CD8-positive, alpha-beta T cell (primary cell): ENCODE measurements at places on chromosomes 7 and 10.

DNA sequence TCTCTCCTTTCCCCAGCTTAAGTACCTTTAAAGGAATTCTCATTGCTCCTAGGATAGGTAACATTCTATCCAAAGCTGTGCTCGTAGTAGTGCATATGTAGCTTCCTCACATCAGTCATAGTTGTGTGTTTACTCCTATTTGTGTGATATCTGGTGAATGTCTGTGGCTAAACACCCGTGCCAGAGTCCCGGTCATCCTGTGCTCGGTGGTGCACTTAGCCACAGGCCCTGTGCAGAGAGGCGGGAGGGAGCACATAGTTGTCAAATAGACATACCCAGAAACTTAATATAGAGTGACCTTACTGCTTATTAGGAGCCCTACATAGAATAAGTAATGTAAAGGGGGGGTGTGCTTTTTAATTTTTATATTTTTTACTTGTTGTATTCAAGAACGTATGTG is 76.6 kb downstream of the RBM33 start:
- no peak for DNase-seq

DNA sequence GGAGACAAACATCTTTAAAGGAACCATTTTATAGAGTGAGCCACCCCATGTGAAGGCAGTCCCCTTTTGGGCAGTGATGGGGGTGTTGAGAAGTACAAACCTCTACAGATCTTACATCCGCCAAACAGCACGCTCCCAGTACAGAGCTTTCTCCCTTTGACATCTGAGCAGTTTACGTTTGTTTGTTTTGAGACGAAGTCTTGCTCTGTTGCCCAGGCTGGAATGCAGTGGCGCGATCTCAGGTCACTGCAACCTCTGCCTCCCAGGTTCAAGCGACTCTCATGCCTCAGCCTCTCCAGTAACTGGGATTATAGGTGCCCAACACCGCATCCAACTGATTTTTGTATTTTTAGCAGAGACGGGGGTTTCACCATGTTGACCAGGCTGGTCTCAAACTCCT is 128.9 kb downstream of the CCDC3 start:
- no peak for DNase-seq

- DNase-seq: no peak
These were observed 126.0 kb downstream of the STRA8 start for GRCh38 chr7:135359615-135360014.

DNA sequence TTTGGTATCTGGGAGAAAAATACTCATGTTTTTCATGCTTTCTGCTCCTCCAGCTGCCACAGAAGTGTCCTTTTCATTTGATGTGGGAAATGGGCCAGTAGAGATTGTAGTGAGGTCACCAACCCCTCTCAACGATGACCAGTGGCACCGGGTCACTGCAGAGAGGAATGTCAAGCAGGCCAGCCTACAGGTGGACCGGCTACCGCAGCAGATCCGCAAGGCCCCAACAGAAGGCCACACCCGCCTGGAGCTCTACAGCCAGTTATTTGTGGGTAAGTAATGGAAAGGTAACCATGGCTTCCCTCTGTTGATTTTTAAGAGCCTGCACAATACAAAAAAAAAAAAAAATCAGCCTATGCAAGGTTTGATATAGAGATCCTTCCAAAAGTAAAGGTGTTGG is 443.1 kb upstream of the C7orf33 start:
- DNase-seq: no peak

GRCh38 chr7:27235387-27236311 is 7.0 kb upstream of the EVX1 start:
- no peak for DNase-seq

GRCh38 chr10:132397671-132398565 is 918 bp downstream of the PWWP2B start:
- no peak for DNase-seq

GRCh38 chr10:78764846-78765430 is 303.8 kb upstream of the ZMIZ1 start:
- DNase-seq: no peak

DNA sequence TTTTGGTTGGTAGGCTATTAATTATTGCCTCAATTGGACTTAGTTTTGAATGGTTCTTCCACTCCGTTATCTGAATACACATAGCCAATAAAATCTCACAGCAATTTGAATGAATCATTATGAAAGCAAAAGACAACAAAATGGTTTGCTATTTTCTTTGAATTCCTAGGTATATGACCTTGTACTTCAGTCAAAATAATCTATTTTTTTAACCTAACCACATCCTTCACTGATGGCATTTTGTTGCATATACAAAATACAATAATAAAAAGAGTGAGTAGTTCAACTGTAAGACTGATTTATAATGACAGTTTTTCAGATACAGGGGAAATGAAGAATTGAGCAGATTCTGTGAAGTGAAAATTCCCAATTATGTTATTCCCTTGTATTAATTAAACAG is 433.1 kb downstream of the HTR7 start:
- DNase-seq: no peak

- no peak for DNase-seq
These were observed 68.9 kb downstream of the COL13A1 start for GRCh38 chr10:69870591-69870990.

GRCh38 chr7:12930534-12930933 is 243.1 kb downstream of the ARL4A start:
- DNase-seq: no peak

GRCh38 chr10:66654861-66655260 is 271.0 kb upstream of the LRRTM3 start:
- no peak for DNase-seq

DNA sequence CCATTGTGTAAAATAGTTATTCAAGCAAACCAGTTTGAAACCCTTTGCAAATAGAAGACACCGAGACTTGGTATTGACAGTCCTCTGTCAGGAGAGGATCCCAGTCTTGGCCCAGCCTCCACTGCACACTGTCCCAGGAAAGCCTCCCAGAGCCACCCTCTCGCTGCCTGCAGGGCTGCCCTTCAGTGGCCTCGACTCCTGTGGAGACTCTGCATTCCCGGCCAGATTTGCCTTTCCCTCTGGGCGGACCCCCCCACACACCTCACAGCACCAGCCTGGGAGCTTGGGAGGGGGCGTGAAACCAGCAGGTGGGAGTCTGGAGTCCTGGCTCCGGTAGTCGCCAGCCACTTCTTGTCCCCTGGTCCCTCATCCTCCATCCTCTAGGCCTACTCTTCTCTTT is 48.7 kb downstream of the GRK5 start:
- DNase-seq: no peak

GRCh38 chr7:44173911-44174693 is 15.1 kb downstream of the GCK start:
- DNase-seq: no peak

GRCh38 chr10:28545967-28546644 is 13.2 kb downstream of the WAC start:
- DNase-seq: no peak

GRCh38 chr10:59362144-59362958 is at the start of gene FAM13C:
Gene FAM13C (minus strand): TSS chr10:59362549. CDS start chr10:59362460, 89 bp downstream.
- DNase-seq: no peak

DNA sequence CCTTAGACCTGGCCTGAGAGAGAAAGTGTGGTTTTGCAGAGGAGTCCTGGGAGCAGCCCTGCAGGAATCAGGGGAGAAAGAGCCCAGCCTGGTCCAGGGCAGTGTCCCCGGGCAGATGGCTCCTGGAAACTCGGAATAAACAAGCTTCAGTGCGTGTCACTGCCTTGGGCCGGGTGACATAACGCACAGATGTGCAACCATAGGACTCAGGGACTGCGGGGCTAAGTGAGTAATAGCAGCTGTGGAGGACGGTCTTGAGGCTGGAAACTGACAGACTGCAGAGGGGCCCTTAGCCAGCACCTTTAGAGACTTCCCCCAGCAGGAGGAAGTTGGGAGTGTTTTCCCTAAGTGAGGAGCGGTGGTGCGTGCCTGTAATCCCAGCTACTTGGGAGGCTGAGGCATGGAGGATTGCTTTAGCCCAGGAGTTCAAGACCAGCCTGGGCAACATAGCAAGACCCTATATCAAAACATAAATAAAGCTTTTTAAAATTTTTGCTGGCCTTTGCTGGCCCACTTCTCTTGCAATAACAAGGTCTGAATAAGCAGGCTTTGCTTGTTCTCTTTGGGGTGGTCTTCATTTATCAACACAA is 5.3 kb upstream of the CLIP2 start:
- DNase-seq: no peak

- DNase-seq: peak; percentile 89
These were observed at the start of gene ZNF680 for GRCh38 chr7:64562626-64563278. Gene ZNF680 (minus strand): TSS chr7:64563071. CDS start chr7:64562954, 117 bp downstream.

DNA sequence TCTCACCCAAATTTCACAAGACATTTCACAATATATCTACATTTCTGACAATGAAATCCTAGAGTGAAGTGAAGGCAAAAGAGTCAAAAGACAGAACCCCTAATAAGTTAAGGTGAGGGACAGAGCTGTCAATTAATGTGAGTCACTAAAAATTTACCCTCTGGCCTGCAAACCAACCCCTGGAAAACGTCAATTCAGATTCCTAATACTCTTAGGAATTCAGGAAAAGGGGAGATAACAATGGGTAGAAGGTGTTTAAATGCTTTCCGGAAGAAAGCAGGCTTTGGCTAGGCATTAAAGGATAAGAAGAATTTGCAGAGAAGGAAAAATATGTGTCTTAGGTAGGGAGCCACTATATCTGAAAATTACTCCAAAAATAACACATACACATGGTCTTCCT is 299.6 kb downstream of the INHBA start:
- DNase-seq: no peak

DNA sequence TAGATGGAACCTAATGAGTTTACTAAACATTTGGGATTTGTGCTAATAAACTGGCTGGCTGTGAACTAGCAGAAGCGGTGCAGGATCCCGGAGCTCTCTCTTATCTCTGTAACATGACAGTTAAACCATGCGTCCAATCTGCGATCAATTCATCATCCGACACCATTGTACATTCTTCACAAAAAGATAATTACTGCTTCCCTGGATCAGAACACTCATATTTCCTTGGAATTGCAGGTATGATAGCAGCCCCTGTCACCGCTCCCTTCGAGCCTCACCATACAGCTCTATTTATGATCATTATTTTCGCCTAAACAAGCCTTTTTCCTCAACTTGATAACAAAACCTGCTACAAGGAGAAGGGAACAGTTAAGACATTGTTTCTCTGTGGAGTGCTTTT is 18.5 kb downstream of the EBF3 start:
- DNase-seq: no peak

DNA sequence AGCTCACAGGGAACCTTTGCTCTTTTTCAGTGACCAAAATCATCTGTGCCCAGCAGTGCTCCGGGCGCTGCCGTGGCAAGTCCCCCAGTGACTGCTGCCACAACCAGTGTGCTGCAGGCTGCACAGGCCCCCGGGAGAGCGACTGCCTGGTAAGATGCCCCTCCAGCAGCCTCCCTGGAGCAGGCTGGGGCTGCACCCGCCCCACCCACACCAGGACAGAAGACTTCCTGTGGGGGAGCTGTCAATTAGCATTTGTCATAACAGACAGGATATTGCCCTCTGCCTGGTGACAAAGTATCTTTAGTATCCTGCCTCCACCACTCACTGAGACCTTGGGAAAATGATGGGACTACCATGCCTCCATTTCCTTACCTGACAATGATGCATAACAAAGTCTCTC is 133.7 kb downstream of the EGFR start:
- no peak for DNase-seq

- DNase-seq: no peak
These were observed 53.6 kb downstream of the ENTPD1 start for GRCh38 chr10:95809370-95810197.

DNA sequence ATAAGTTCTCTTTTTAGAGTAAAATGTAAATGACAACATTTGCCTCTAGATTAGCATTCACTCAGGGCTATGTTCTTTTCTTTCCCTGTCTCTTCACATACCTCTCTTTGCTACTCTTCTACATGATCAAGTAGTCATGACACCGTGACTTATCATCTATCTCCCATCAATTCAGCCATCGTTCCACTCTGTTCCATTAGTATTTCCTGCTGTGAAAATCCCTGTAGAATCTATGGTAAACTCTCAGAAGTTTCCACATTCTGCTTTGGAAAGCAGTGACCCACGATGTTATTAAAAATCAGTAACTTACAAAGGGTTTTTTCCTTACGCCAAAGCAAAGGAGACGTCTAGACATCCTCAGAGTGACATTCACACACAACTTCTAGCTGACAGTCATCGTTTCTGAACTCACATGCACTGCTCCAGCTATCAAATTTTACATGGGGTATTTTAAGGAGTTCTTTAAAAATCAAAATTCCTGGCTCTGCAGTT is 135.6 kb downstream of the SEMA3C start:
- DNase-seq: no peak

DNA sequence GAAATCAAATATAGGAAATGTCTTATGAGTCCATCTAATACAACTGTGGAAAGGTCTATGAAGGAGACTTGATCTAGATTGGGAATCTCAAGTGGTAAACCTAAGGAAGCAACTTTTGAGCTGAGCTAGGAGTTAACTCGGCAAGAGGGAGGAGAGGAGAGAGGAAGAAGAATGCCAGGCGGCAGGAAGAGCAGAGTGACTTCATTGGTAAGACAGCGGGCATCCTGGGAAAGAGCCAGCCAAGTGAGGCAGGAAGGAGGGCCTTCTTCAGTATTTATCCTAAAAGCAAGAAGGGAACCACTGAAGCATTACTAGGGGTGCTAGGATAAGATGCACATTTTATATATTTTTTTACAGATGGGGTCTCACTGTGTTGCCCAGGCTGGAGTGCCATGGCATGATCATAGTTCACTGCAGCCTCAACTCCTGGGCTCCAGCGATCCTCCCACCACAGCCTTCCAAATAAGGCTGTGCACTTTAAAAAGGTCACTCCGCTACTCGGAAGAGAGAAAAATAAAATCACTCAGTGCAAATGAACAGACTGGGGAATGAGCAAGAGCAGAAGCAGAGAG is 2.0 kb downstream of the BCL7B start:
- DNase-seq: no peak
